ENCODE measurements at places on chromosomes 16 and 17. TPM values are rescaled to one million over a fixed set of nuclear protein-coding genes. Genes with fewer than 3 reads are reported as not detected.

DNA sequence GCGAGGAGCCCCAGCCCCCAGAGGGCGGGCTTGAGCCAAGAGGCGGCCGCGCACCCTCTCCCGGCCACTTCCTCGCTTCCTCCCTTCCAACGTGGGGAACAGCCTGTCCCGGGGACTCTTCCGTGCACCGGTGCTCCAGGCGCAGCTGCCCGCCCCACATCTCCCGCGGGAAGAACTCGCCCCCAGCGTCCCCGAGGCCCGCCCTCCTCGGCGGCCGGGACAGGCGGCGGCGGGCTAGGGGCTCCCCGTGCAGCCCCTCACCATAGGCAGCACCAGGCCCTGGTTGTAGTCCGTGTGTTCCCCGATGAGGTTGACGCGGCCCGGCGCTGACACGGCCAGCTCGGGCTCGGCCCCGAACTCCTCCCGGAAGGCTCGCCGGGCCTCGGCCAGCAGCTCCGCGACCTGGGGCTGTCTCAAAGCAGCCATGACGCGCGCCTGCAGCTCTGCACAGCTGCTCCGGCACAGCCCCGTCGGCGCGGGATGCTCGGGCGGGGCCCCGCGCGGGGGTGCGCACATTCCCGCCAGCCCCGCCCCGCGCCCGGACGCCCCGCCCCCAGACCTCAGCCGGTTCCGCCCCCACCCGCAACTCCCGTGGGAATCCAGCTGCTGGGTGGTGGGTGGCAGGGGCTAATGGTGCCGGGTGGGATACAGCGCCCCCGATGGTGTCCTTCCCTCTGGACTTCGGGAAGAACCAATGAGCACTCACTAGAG, at the start of gene GALK1:
TSS of gene GALK1 (minus strand) at position 482 of the 711 bp plus-strand sequence. CDS start at position 426, 56 bp downstream.
- H3K4me1 ChIP-seq, result peaks cover 14% of the 10 kb centered on the region
- H3K27me3 ChIP-seq, result no peaks in the 10 kb centered on the region
- H3K36me3 ChIP-seq, result no peaks in the 10 kb centered on the region
- H3K27ac ChIP-seq, result peak within 1 kb of the TSS; percentile 72

- peaks cover 16% of the 10 kb centered on the region for H3K4me1 ChIP-seq
- no peaks in the 10 kb centered on the region for H3K36me3 ChIP-seq
- peak; percentile 73 for DNase-seq
Measured at GRCh38 chr16:14286368-14287230, 215.5 kb downstream of the MRTFB start.

GRCh38 chr16:56773532-56773931, 43.6 kb downstream of the NUP93 start:
- no peak overlapping the region for H3K4me3 ChIP-seq
- no peak for DNase-seq

GRCh38 chr16:84132527-84133285, 12.3 kb downstream of the HSDL1 start:
- peak; percentile 32 for DNase-seq
- H3K4me3 ChIP-seq, result no peak overlapping the region
- H3K4me1 ChIP-seq, result peaks cover 16% of the 10 kb centered on the region
- no peaks in the 10 kb centered on the region for H3K27me3 ChIP-seq

GRCh38 chr17:57679906-57680695, 65.0 kb downstream of the CCDC182 start:
- H3K27me3 ChIP-seq, result no peaks in the 10 kb centered on the region
- peaks cover 16% of the 10 kb centered on the region for H3K36me3 ChIP-seq
- H3K4me3 ChIP-seq, result no peak overlapping the region
- no peaks in the 10 kb centered on the region for H3K4me1 ChIP-seq
- no peak for DNase-seq

DNA sequence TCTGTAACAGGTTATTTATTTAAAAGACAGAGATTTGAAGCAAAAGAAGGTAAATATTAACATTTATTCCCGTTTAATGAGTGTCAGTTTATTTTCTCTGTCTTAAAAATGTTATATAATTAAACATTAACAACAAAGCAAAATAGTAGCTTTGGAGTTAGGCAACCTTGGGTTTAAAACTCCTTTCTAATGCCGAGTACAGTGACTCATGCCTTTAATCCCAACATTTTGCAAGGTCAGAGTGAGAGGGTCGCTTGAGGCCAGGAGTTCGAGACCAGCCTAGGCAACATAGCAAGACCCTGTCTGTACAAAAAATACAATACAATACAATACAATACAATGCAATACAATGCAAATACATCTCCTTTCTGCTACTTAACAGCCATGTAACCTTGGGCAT, 128.7 kb downstream of the CHD9 start:
- peaks cover 17% of the 10 kb centered on the region for H3K36me3 ChIP-seq
- no peak overlapping the region for H3K27ac ChIP-seq
- DNase-seq, result no peak
- H3K4me1 ChIP-seq, result peaks cover 3% of the 10 kb centered on the region

DNA sequence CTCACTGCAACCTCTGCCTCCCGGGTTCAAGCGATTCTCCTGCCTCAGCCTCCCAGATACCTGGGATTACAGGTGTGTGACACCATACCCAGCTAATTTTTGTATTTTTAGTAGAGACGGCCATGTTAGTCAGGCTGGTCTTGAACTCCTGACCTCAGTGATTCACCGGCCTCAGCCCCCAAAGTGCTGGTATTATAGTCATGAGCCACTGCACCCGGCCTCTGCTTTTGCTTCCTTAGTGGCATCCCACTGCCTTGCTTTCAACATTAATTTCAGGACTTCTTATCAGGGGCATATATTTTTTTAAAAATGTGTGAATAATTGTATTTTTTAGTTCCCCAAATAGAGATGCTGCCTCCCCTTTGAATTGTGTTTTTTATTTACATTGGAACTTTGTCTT, 98.8 kb downstream of the SYCE1L start:
- H3K36me3 ChIP-seq, result no peaks in the 10 kb centered on the region
- H3K27ac ChIP-seq, result no peak overlapping the region
- H3K4me1 ChIP-seq, result peaks cover 11% of the 10 kb centered on the region
- H3K4me3 ChIP-seq, result no peak overlapping the region

- peak; percentile 81 for DNase-seq
- H3K27ac ChIP-seq, result no peak overlapping the region
- H3K36me3 ChIP-seq, result no peaks in the 10 kb centered on the region
- H3K4me3 ChIP-seq, result no peak overlapping the region
- no peaks in the 10 kb centered on the region for H3K27me3 ChIP-seq
- H3K4me1 ChIP-seq, result peaks cover 59% of the 10 kb centered on the region
Measured at GRCh38 chr17:29145289-29146073, 34.7 kb downstream of the MYO18A start.

DNA sequence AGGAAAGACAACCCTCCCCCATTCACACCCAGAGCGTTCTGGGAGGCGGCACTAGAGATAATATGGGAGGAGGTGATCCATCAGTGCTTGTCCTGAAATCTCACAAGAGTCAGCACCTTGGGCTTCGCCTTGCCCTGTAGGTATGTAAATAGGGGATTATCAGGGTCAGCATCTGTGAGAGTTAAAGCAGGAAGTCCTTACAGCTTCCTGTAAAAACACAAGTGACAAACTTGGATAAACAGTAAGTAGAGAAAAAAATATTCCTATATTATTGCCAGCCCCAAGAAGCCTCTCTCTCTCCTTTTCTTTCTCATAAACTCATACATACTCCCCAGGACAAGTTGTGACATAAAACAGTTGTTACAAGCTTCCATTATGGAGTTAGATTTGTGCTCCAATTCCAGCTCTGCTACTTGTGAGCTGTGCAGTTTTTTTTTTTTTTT, 187.7 kb downstream of the MAF start:
- no peak overlapping the region for H3K4me3 ChIP-seq
- no peaks in the 10 kb centered on the region for H3K36me3 ChIP-seq
- no peaks in the 10 kb centered on the region for H3K27me3 ChIP-seq
- no peak for DNase-seq
- H3K27ac ChIP-seq, result no peak overlapping the region

Gene BIRC5
- polyA plus RNA-seq, result 0.33 TPM

Gene LMF1
- 42.2 TPM for polyA plus RNA-seq

Gene SLC25A39
- 160 TPM for polyA plus RNA-seq

Gene ENPP7
- 0.40 TPM for polyA plus RNA-seq

Gene PDIA2
- 0.06 TPM for polyA plus RNA-seq
